ENCODE measurements at places on chromosomes 5 and 9.
A peak's percentile ranks its signal among the peaks of the same experiment; 100 is the strongest.

- no peak for DNase-seq
Measured at GRCh38 chr9:130237076-130237475, 28.5 kb upstream of the HMCN2 start.

GRCh38 chr5:128009403-128009802 lies 74.2 kb upstream of the SLC12A2 start:
- DNase-seq = no peak

GRCh38 chr9:134509281-134509680 lies 132.3 kb upstream of the COL5A1 start:
- DNase-seq = peak; percentile 42

GRCh38 chr9:105257809-105258208 lies 13.4 kb downstream of the SLC44A1 start:
- DNase-seq = no peak

GRCh38 chr5:82018462-82018861 lies 46.6 kb downstream of the ATG10 start:
- DNase-seq = no peak

- DNase-seq = no peak
Measured at GRCh38 chr5:95533106-95533505, 21.7 kb downstream of the SKIC3 start.

DNA sequence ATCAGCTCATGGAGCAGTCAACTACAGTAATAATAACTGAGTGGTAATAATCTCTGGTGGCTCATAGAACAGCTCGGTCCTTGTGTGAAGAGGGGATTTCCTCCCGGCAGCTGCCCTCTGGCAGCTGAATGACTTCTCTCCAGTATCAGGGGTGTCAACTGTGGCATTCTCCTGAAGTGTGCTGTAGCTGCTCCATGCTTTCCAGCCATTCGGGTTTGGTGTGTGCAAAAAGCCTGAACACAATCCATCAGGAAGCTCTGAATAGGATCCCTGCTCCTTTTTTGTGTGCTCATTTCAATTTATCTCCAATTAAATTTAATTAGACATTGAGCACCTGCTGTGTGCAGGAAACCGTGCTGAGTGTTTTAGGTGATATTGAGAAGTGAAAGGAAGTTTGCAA lies 59.8 kb upstream of the BARX1 start:
- no peak for DNase-seq

DNA sequence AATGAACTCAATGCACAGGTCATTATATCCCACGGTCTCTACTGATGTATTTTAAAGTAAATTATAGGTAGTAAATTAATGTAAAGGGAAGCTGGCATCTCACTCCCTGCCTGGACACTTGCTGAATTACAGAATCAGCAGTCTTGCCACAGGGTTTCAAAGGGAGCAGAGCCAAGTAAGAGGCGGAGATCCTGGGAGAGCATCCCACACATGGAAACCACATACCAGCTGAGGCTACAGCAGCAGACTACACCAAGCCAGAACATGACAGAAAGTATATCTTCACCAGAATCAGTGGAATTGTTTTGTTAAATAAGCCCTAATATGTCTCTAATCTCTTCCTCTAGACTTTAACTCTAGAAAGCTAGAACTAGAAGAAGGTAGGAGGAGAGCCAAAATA lies 1689.2 kb upstream of the WWC1 start:
- no peak for DNase-seq

DNA sequence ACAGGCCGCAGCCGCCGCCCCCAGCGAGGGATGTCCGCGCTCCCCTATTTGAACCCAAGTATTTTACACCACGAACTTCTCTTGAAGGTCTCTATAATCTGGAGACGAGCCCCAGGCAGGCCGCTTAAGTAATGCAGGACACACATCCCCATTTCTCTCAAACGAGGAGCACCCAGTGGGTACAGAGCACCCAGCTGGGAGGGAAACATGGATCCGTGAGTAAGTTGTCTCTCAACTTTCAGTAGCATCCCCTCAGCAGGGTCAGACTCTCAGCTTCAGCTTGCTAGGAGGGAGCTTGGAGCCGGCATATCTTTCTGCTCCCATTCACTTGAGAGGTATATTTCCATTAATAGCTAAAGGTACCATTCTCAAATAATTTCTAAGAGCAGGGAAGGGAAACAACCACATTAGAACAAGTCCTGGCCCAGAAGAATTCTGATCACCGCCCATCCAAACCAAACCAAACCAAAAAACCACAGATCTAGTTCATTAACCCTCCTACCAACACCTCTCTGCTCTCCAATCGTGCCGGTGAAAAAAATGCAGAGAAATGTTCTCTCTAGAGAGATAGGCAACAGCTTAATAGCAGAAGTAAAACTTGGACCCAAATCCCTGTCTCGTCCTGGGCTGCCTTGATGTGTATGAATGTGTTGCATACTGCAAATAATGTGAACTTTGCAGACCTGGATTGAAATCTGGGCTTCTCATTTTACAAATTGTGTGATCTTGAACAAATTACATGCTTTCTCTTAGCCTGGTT lies 910 bp downstream of the TDRD7 start:
- DNase-seq = no peak

GRCh38 chr9:27581826-27582225 lies 8.5 kb upstream of the C9orf72 start:
- no peak for DNase-seq

DNA sequence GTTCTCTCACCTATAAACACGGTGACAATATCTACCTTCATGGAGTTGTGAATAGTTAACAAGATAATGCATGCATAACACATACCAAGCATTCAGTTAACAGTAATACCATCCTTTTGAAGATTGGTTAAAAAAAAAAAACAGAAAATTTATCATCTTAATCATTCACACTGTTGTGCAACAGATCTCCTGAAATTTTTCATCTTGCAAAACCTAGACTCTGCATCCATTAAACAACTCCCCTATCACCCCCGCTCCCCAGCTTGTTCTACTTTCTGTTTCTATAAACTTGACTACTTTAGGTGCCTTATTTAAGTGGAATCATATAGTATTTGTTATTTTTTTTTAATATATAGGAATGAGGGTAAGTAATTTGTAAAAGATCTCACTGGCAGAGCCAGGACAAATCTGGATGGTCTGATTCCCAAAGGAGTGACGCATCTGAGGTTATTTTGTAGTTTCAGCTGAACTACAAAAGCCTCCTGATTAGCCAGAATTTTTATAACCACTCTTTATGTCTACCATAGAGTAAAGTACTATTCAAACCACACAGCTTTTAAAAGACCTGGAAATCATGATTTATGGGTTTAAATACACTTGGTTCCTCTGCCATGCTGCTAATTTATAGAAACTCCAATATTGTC lies 93.0 kb downstream of the FANCC start:
- DNase-seq = no peak

DNA sequence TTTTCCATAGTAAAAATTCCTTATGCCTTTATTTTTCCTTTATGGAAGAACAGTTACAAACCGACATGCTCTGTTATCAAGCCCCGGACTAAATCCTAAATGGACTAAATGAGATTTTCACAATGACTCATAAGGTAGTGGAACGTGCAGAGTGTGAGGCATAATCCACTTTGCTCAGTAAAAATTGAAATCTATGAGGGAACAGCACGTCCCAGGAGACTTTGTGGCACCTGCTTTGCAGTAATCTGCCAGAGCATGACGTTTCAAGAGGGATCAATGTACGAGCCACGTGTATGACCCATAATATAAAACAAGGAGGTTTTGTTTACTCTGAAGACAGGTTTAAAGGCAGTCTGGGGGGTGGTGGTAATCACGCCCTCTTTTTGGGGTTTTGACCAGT lies 83.8 kb upstream of the GNA14 start:
- no peak for DNase-seq

- no peak for DNase-seq
Measured at GRCh38 chr5:136198453-136198852, 5.5 kb upstream of the SMIM32 start.

All from Jurkat, Clone E6-1 (cell line).